ENCODE measurements at places on chromosomes 2 and 18. TPM values are rescaled to one million over a fixed set of nuclear protein-coding genes. Genes with fewer than 3 reads are reported as not detected.

DNA sequence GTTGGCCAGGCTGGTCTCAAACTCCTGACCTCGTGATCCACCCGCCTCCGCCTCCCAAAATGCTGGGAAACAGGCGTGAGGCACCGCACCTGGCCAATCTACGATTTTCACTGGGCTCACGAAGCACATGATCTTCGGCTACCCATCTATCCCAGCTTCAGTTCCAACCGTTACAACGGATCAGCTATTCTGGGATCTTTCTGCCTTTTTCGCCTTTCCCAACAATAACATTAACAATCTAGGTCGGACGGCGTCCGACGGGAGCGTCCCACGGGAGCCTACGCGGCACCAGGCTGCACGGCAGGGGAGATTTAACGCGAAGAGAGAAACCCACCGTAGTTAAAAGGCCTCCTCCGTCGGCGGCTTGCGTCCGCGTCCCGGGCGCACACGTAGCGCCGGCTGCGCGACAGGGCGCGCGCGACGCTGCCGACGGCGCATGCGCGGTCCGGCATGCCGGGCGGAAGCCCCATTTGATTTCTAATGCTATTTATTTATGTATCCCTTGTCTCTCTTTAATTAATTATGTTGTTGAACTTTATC, at the start of gene MSL3B:
MSL3B (minus strand) TSS at position 394 of the 540 bp plus-strand sequence.
- DNase-seq, result no peak

DNA sequence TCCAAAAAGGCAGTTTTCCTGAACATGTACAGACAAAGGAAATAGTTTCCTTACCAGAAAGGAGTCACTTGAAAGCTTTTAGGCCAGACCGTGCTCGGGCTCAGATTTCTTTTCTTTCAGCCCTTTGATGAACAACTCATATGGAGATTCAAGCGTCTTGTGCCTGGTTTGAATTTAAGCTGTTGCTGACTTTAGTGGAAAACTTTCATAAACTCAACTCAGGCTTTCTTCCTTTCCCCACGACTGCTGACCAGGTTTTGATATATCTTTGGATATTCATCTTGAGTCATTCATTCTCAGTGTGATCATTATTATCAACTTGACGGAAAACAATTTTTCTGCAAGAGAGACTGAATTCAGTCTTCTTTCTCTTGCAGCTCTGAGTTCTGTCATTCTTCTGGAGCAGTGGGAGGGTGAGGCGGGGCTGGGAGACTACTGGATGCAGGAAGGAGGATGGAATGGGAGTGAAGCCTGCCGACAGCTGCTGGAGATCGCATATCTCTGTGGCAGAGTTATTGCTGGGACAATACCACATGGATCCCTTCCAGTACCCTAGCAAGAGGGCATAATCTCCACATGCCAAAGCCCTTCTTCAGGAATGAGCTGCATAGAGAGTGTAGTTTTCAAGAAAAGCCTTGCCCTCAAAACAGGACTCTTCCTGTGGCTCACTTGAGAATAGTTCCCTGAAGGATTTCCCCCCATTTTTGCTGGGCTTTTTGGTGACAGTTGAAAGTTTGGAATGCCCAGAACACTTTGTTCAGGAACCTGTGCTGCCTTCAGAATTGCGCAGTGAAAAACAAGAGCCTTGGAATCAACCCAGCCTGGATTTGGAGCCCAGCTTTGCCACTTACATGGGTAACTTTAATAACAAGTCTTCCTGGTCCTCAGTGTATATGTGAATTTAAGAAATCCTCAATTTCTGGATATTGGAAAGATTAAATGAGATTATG, 364.4 kb downstream of the ZNF521 start:
- DNase-seq, result no peak

GRCh38 chr2:27380626-27381545, at the start of gene ZNF513:
TSS of gene ZNF513 (minus strand) at chr2:27380734. CDS start at chr2:27380526, 208 bp downstream.
- peak; percentile 82 for DNase-seq

- peak; percentile 21 for DNase-seq
Observed at GRCh38 chr2:11305958-11306357, 38.5 kb downstream of the ROCK2 start.

DNA sequence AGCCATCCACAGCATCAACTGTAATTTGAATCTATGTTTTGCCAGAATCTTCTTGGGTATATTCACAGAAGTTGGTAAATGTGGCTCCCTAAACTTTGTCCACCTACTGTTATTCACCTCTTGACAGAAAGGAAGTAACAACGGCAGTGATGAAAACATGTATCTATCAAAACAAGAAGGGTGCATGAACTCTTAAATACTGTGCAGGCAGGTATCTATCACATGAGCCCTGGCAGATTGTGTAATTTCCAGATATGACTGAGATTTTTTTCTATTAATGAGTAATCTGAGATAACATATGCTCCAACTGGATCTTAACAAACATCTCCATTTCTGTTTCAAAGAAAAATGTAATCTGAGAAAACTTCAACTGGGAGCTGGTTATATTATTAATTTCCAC, 36.6 kb downstream of the SFT2D3 start:
- peak; percentile 48 for DNase-seq

DNA sequence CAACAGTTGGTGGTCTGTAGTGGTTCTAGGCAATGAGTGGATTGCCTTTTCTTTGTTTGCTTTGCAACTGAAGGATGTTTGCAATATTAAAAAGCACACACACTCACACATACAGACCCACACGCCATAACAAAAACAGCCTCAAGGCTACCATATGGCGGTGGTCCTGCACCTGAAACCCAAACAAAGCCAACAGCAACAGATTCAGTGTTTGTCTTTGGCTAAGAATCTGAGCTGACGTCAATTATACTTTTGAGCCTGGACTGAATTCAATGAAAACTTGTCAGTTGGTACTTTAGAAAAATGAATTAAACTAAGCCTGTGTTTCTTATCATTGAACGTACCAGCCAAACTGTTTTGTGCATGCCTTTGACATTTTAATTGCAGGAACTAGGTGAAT, 65.0 kb upstream of the NYAP2 start:
- DNase-seq, result no peak

DNA sequence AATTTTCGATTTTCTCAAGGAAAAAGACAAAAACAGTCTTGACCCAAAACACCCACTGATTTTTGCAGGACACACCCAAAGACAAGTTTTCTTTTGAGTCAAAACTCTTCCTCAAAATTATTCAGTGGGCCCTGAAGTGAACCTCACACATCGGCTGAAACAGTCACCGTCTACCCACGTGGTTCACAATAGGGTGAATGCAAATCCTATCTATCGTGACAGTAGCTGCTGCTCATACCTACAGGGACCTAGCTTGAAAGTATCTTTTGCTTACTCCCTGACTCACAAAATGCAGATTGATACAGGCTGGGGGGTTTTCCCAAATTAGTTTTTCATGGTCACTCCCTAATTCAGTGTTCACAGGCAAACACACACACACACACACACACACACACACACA, 10.7 kb upstream of the CD226 start:
- DNase-seq, result no peak

- no peak for DNase-seq
Observed at GRCh38 chr18:48804856-48805610, 145.7 kb downstream of the SMAD7 start.

DNA sequence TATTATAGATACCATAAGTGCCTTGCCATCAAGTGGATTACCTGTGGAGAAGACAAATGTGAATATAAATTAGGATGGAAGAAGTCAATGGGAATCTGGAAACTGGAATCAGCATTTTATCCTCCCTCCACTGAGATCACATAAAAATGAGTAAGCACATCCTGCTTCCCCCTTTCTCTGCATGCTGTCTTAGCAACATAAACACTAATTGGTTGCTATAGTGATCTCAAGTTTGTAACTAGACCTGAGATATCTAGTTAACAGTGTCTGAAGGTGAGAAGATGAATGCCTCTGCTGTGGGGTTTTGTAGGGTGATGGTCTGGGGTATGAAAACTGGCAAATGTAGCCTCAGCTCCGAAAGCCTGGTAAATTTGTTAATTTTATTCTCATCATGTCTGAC, 1357.5 kb upstream of the CELF4 start:
- peak; percentile 30 for DNase-seq

DNA sequence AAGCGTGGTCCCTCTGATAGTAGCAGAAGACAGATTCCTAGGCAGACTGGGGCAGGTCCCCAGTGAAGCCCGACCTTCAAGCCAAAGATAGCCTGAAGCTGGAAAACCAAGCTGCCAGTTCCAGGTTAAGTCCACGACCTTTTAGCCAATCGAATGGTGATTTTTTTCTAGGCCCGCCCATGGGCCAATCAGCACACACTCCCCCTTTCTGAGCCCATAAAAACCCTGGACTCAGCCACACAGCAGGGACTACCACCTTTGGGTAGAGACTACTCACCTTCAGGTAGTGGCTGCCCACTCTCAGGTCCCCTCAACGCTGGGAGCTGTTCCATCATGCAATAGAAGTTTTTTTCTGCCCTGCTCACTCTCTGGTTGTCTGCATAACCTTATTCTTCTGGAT, 14.5 kb upstream of the ADI1 start:
- DNase-seq, result no peak

GRCh38 chr18:13254971-13255927, 36.7 kb downstream of the LDLRAD4 start:
- no peak for DNase-seq

DNA sequence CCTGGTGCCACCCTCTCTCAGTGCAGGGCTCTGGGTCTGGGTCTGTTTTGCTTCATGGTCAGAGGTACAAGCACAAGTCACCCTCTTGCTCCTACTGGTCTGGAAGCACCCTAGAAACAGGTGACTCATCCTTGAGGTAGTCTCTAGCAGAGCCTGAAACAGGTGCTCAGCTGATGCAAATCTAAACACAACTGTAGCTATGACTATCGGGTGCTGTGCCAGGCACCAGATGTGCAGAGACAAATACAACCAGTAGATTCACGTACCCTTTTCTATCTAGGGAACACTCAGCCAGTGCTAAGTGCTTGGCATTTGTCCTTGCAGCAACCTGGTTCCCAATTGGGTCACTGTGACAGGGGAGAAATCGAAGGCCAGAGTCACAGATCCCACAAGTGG, 140.9 kb upstream of the MYCN start:
- DNase-seq, result peak; percentile 68

DNA sequence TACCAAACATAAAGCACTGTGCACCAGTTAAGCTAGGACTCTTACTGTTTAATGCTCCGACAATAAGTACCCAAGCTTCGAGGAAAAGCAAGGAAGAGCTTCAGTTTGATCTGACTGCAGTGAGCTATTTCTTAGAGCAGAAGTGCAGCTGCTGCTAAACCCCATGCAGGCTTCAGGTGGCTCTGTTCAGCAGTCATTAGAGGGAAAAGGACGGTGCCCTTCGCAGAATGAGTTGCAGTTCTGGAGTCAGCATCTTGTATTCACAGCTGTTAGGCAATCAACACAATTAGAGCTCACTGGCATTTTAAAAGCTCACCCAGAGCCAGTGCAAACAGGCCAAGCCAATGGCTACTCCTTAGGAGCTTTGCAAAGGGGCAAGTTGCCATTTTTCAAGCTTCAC, 1.5 kb upstream of the CERKL start:
- peak; percentile 50 for DNase-seq

GRCh38 chr18:23154030-23154429, 18.7 kb downstream of the CABLES1 start:
- no peak for DNase-seq

DNA sequence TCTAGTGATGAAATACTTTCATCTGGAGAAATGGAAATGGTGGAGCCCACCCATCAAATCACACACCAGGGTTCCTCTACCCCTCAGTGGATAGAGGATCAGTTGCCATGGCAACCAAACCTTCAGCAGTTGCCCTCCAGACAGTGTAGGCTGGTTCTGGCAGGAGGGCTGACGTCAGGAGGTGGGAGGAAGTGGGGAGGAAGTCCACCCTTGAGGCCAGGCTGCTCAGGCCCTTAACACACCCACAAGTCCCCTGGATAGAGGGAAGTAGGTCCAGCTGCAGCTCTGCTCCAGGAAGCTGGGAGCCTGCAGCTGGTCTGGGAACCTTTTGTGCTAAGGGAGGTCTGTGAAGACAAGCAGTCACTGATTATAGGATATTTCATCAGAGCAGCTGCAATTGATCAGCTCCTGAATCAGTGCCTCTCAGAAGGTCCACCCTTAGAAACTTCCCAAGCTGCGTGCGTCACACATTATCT, 186.6 kb downstream of the MTX2 start:
- DNase-seq, result peak; percentile 52

VAMP5 gene
- 5.6 TPM for total RNA-seq

NT5DC4 gene
- total RNA-seq, result not detected

APLF gene
- total RNA-seq, result 8.5 TPM

REG3G gene
- total RNA-seq, result not detected

RHOB gene
- total RNA-seq, result 466 TPM

COL5A2 gene
- 45.5 TPM for total RNA-seq

FECH gene
- total RNA-seq, result 39.3 TPM

PKDCC gene
- total RNA-seq, result 2.4 TPM

SERPINB11 gene
- total RNA-seq, result not detected

Measured in renal cortical epithelial cell (primary cell).